B cell (primary cell): ENCODE measurements at places on chromosomes 13 and 19. TPM values are rescaled to one million over a fixed set of nuclear protein-coding genes. Genes with fewer than 3 reads are reported as not detected.

DNA sequence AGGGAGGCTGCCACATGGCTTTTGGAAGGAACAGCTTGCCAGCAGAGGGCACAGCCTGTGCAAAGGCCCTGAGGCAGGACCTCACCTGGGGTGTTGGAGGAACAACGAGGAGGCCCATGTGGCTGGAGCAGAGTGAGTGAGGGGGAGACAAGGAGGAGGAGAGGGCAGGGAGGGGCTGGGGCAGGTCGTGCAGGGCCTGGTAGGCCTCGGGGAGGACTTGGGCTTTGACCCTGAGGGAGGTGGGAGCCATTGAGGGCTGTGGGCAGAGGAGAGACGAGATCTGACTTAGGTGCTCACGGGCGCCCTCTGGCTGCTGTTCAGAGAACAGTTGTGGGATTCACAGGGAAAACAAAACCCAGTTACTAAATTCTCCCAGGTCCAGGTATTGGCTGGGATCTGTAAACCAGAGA, 25.2 kb downstream of the ZNRF4 start:
- no peaks in the 10 kb centered on the region for H3K4me1 ChIP-seq
- DNase-seq: peak; percentile 43
- no peak overlapping the region for H3K27ac ChIP-seq
- H3K4me3 ChIP-seq: no peak overlapping the region

DNA sequence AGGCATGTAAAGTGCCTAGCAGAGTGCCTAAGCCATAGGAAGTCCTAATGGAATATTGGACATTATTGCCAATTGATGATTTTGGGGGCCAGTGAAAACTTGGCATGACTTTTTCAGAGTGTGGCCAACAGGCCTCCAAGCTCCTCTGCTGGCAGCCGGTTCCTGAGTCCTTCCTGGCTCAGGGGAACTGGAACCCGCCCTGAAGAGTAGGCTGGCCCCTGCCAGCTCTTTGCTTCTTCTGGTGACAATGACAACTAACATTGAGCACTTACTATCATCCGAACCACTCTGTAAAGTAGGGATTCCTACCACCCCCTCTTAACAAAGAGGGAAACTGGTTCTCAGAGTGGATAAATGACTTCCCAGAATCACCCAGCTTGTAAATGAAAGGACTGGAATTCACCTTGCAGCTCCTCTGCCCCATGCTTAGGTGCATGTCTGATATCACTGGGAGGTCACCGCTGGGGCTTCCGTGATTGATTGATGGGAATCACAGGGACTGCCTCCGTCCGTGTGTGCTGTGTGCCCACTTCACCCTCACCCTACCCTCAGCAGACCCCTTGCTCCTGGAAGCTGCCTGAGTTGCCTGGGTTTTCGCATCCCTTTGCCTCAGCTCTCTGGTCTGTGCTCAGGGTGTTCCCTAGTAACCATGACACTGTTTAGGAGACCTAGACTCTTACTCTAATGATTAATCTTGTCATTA, 50.6 kb downstream of the TNFRSF19 start:
- no peaks in the 10 kb centered on the region for H3K27me3 ChIP-seq
- H3K4me3 ChIP-seq: no peak overlapping the region
- H3K4me1 ChIP-seq: no peaks in the 10 kb centered on the region
- H3K27ac ChIP-seq: no peak overlapping the region
- DNase-seq: no peak
- H3K36me3 ChIP-seq: no peaks in the 10 kb centered on the region

- H3K4me3 ChIP-seq: no peak overlapping the region
- H3K36me3 ChIP-seq: no peaks in the 10 kb centered on the region
- no peaks in the 10 kb centered on the region for H3K27me3 ChIP-seq
- H3K27ac ChIP-seq: no peak overlapping the region
- no peak for DNase-seq
- no peaks in the 10 kb centered on the region for H3K4me1 ChIP-seq
Observed at GRCh38 chr19:30488191-30488590, 116.0 kb downstream of the ZNF536 start.

- H3K27me3 ChIP-seq: no peaks in the 10 kb centered on the region
- no peaks in the 10 kb centered on the region for H3K36me3 ChIP-seq
- no peak overlapping the region for H3K4me3 ChIP-seq
- peaks cover 47% of the 10 kb centered on the region for H3K4me1 ChIP-seq
Observed at GRCh38 chr19:38736413-38737280, 7.6 kb downstream of the CAPN12 start.

GRCh38 chr13:34967851-34968562, 25.9 kb downstream of the NBEA start:
- no peak overlapping the region for H3K27ac ChIP-seq
- no peak for DNase-seq
- H3K36me3 ChIP-seq: no peaks in the 10 kb centered on the region
- no peak overlapping the region for H3K4me3 ChIP-seq
- no peaks in the 10 kb centered on the region for H3K4me1 ChIP-seq

- no peaks in the 10 kb centered on the region for H3K27me3 ChIP-seq
- H3K4me3 ChIP-seq: no peak overlapping the region
- no peak overlapping the region for H3K27ac ChIP-seq
- H3K36me3 ChIP-seq: peaks cover 1% of the 10 kb centered on the region
- no peaks in the 10 kb centered on the region for H3K4me1 ChIP-seq
Observed at GRCh38 chr19:49790866-49791265, 22.2 kb downstream of the FUZ start.

- peaks cover 3% of the 10 kb centered on the region for H3K4me1 ChIP-seq
- H3K27ac ChIP-seq: no peak overlapping the region
- H3K4me3 ChIP-seq: no peak overlapping the region
- DNase-seq: no peak
Observed at GRCh38 chr13:20940083-20940482, 37.5 kb upstream of the XPO4 start.

GRCh38 chr13:23547000-23547590, 23.1 kb upstream of the TNFRSF19 start:
- no peak overlapping the region for H3K27ac ChIP-seq
- H3K4me1 ChIP-seq: no peaks in the 10 kb centered on the region
- H3K27me3 ChIP-seq: peaks cover 20% of the 10 kb centered on the region
- no peaks in the 10 kb centered on the region for H3K36me3 ChIP-seq

DNA sequence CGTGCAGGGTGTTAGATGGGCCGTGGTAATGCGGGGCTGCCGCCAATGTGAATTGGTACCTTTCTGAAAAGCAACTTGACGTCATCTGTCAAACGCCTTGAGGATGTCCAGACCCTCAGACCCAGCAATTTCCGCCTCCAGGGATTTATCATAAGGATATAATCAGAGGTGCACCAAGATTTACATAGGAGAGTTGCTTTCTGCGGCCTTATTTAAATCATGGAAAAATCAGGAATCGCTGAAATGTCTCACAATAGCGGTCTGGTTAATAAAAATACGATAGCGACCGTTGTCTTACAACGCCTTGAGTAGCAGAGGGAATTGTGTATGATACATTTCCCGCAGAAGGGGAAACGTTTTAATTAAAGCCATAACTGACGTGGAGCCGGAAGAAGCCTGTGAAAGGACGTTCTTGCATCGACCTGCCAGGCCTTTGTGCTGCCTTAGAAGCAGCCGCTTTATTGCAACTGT, 32.3 kb upstream of the NDUFS7 start:
- H3K27ac ChIP-seq: no peak overlapping the region
- DNase-seq: no peak
- no peaks in the 10 kb centered on the region for H3K27me3 ChIP-seq
- H3K4me3 ChIP-seq: no peak overlapping the region
- no peaks in the 10 kb centered on the region for H3K36me3 ChIP-seq
- peaks cover 9% of the 10 kb centered on the region for H3K4me1 ChIP-seq

GRCh38 chr13:79090552-79091124, 315.4 kb downstream of the RBM26 start:
- no peaks in the 10 kb centered on the region for H3K27me3 ChIP-seq
- no peak overlapping the region for H3K27ac ChIP-seq

DNA sequence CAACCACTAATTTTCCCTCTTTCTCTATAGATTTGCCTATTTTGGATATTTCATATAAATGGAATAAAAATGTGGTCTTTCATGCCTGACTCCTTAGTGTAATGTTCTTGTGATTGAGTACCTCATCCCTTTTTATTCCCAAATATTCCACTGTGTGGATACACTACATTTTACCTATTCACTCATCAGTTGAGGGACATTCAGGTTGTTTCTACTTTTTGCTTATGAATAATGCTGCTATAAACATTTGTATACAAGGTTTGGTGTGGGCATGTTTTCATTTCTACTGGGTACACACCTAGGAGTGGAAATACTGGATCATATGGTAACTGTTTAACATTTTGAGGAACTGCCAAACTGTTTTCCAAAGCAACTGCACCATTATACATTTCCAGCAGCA, 5.1 kb upstream of the WBP4 start:
- no peaks in the 10 kb centered on the region for H3K36me3 ChIP-seq
- no peak for DNase-seq
- no peak overlapping the region for H3K27ac ChIP-seq
- H3K4me1 ChIP-seq: peaks cover 28% of the 10 kb centered on the region

- H3K27ac ChIP-seq: no peak overlapping the region
- DNase-seq: no peak
- no peak overlapping the region for H3K4me3 ChIP-seq
- no peaks in the 10 kb centered on the region for H3K27me3 ChIP-seq
- H3K4me1 ChIP-seq: no peaks in the 10 kb centered on the region
- no peaks in the 10 kb centered on the region for H3K36me3 ChIP-seq
Observed at GRCh38 chr19:8688930-8689329, 9.7 kb downstream of the ACTL9 start.

GRCh38 chr13:22077205-22077683, 406.4 kb downstream of the FGF9 start:
- H3K4me1 ChIP-seq: peaks cover 5% of the 10 kb centered on the region
- H3K4me3 ChIP-seq: no peak overlapping the region
- no peak for DNase-seq
- no peaks in the 10 kb centered on the region for H3K27me3 ChIP-seq

GRCh38 chr13:35761440-35762252, 285.2 kb upstream of the MAB21L1 start:
- H3K4me1 ChIP-seq: no peaks in the 10 kb centered on the region
- H3K4me3 ChIP-seq: no peak overlapping the region
- H3K27me3 ChIP-seq: no peaks in the 10 kb centered on the region
- no peak for DNase-seq
- no peak overlapping the region for H3K27ac ChIP-seq

- no peaks in the 10 kb centered on the region for H3K27me3 ChIP-seq
- peak overlapping the region; percentile 82 for H3K4me3 ChIP-seq
Observed at GRCh38 chr19:43462785-43463380, 2.5 kb downstream of the LYPD3 start.

DNA sequence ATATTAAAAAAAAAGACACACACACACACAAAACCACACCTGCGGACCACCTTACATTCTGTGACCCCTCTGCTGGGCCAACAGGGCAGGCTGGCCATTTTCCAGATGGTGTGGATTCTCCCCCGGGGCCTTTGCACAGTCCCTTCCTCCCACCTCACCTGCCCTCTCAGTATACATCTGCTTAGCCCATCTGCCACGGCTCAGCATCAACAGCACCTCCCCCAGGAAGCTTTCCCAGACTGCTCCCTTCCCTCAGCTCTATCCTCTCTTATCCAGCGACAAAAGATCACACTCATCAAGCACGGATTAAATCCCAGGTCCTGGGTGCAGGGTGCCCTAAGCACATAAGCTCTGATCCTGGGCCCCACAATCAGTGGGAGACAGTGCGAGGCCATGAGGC, 4.5 kb downstream of the ZNF787 start:
- H3K4me1 ChIP-seq: peaks cover 63% of the 10 kb centered on the region
- no peak for DNase-seq
- no peaks in the 10 kb centered on the region for H3K36me3 ChIP-seq
- peak overlapping the region; percentile 23 for H3K27ac ChIP-seq

- H3K27ac ChIP-seq: no peak overlapping the region
- H3K27me3 ChIP-seq: no peaks in the 10 kb centered on the region
- no peaks in the 10 kb centered on the region for H3K36me3 ChIP-seq
- peak; percentile 6 for DNase-seq
Observed at GRCh38 chr19:12997967-12998940, 3.0 kb downstream of the NFIX start.

DNA sequence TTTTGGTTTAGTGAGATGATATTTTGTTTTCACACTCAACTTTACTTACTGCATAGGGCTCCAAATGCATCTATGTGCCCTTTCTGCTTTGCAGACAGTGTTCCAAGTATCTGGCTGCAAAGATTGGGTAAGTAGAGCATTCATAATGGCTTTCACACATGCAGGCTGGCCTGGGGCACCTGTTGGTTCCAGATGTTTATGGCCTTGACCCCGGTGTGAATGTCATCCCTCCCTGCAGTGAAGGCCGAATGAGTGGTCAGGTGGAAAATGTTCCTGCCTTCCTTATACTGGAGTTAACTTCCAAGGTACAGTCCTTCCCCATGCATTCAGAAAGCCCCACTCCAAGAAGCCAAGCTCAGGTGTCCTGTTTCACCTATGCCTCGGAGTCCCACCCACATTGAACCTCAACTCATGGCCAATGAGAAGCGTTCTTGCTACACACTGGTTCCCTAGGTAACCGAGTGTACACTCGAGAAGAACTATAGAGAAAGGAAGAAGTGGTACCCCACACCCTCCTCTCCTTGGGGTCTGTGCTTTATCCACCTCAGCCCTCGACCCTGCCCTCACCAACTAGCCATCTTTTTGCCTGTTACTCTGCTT, 23.0 kb upstream of the ZNF536 start:
- no peak overlapping the region for H3K4me3 ChIP-seq
- no peak for DNase-seq
- H3K36me3 ChIP-seq: no peaks in the 10 kb centered on the region

GRCh38 chr19:18425515-18426415, 6.6 kb downstream of the SSBP4 start:
- no peak overlapping the region for H3K4me3 ChIP-seq
- H3K27ac ChIP-seq: no peak overlapping the region
- no peaks in the 10 kb centered on the region for H3K36me3 ChIP-seq
- peak; percentile 37 for DNase-seq
- H3K27me3 ChIP-seq: no peaks in the 10 kb centered on the region
- H3K4me1 ChIP-seq: peaks cover 48% of the 10 kb centered on the region

GRCh38 chr19:13095393-13095784, 7.3 kb downstream of the LYL1 start:
- peak overlapping the region; percentile 96 for H3K4me3 ChIP-seq
- H3K36me3 ChIP-seq: peaks cover 15% of the 10 kb centered on the region
- H3K27ac ChIP-seq: peak overlapping the region; percentile 43

- H3K27ac ChIP-seq: no peak within 1 kb of the TSS
- DNase-seq: peak; percentile 43
- H3K4me3 ChIP-seq: no peak within 1 kb of the TSS
Observed at GRCh38 chr19:51501594-51502263, at the start of gene SIGLEC12. SIGLEC12 (minus strand) TSS chr19:51501800; CDS start chr19:51501733, 67 bp downstream.

DNA sequence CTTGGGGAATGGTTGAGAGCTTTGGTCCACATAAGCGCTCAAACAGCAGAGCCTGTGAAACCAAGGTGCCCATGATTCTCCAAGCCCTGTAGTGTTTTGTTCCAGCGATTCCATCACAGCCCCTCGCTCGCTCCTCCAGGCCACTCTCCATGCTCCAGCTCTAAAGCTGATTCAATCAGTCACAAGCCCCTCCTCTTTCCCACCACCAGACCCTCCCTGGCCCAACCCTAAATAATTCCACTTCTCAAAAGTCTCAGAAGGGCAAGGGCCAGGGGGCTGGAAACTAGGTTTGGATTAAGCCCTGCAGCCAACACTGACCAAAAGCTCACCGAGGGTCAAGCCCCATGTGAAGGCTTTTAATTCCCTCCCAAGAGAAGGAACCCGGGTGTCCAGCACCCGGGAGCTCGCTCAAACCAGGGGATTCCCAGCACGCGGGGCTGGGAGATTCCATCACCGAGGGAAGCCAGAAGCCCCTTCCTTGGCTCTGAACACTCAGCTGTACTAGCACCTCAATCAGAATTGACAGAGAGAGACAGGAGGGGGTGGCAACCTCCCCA, 1.5 kb downstream of the ZNF296 start:
- peak overlapping the region; percentile 16 for H3K4me3 ChIP-seq
- no peak for DNase-seq
- peaks cover 46% of the 10 kb centered on the region for H3K36me3 ChIP-seq
- peak overlapping the region; percentile 87 for H3K27ac ChIP-seq
- H3K4me1 ChIP-seq: peaks cover 56% of the 10 kb centered on the region

Gene SYT3
- 0.17 and 0.39 TPM in 2 replicates for total RNA-seq

Gene DHX34
- 24.3 and 25.1 TPM in 2 replicates for total RNA-seq

Gene KL
- total RNA-seq: 0.07 TPM in 1 of 2 replicates, not detected in the other

Gene MPND
- 25.6 and 30.3 TPM in 2 replicates for total RNA-seq

Gene CGB7
- total RNA-seq: not detected in 2 replicates

Gene SOX1
- not detected in 2 replicates for total RNA-seq
